Renal cortex interstitium (tissue), 15 donors: ENCODE measurements at places on chromosomes 4 and X.

DNA sequence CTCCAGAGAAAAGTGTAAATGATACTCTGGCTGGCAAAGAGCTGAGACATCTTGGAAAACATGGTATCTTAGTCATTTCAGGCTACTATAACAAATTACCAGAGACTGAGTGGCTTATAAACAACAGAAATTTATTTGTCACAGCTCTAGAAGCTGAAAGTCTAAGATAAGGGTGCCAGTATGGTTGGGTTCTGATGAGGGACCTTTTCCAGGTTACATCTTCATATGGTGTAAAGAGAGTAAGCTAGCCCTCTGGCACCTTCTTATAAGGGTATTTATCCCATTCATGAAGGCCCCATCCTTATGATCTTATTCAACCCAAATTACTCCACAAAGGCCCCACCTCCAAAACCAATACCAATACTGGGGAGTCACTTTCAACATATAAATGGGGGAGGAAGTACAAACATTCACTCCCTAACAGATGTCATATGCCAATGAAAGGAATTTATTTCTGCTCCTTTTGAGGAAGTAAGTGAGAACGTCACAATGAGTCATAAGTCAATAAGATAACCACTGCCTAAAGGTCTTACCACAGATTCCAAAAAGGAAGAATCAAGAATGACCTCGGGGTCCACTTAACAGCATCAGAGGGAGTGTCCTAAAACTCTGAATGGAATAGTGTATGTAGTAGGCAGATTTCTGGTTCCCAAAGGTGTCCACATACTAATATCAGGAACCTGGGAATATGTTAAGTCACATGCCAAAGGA, 246.6 kb downstream of the OPHN1 start:
- no peak for DNase-seq

- peak; percentile 22 for DNase-seq
Observed at GRCh38 chrX:51144828-51145442, 187.7 kb upstream of the NUDT10 start.

DNA sequence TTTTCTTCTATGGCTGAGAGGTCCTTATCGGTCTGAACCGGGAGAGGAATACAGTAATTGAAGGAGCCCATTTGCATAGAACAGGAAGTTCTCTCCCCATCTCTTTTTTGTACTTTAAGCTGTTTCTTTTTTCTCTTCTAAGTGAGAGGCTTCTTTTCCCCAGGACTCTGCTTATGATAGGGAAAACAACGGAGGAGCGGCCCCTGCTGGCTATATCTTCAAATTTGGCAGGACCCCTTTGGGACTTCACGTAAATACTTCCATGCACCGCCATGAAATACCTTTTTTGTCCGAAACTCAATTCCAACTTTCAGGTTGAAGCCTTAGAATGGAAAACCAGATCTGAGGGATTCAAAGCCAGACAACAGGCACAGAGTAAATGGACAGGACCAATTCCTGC, 1153.0 kb upstream of the INTU start:
- DNase-seq: no peak

DNA sequence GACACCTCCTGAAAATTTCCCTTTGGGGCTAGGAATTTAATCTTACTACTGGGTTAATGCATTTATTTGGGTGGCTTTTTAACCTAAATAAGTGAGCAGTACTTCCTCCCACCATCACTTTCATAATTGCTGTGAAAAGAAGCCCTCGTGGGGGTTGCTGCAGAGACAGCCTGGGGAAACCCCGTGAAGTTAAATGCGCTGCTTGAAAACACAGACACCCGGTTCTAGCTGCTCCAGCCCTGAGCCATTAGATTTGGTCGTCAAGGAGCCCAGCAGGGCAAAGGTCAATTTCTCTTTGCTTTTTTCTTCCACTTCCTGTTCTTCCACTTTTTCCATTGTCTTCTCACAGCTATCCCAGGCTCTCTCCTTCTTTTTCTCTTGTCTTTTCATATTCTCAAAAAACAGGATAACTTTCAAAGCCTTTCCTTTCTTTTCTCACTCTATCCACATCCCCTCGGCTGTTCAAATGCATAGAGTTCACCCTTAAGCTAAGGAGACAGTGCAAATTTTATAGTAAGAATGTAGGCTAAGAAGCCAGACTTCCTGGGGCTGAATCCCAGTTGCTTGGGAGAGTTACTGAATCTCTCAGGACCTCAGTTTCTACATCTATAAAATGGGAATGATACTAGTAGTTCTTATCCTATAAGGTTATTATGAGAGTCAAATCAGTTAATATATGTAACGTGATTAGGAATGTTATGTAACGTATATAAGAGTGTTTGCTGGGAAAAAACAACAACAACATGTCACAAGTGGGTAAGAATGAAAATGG, 91.5 kb upstream of the ZNF827 start:
- DNase-seq: no peak

- DNase-seq: no peak
Observed at GRCh38 chr4:125728568-125728967, 413.8 kb downstream of the FAT4 start.

DNA sequence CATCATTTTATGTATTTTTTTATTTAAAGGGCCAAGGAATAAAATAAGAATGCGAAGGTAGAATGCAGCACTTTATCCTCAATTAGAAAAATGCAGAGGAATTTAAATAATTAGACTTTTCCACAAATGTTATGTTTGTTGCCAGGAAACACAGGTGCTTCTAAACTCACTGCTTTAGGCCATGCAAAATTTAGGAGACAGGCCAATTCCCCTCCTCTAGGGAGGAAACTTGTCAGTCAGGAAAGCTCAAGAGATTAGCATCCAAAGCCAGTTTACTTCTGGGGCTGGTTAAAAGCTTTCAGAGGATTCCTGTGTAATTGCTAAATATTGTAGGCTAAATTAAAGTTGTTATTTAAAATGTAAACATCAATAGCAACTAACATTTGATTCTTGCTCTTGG, 124.5 kb downstream of the DMD start:
- DNase-seq: no peak

- no peak for DNase-seq
Observed at GRCh38 chrX:68837119-68837518, 8.3 kb downstream of the EFNB1 start.

DNA sequence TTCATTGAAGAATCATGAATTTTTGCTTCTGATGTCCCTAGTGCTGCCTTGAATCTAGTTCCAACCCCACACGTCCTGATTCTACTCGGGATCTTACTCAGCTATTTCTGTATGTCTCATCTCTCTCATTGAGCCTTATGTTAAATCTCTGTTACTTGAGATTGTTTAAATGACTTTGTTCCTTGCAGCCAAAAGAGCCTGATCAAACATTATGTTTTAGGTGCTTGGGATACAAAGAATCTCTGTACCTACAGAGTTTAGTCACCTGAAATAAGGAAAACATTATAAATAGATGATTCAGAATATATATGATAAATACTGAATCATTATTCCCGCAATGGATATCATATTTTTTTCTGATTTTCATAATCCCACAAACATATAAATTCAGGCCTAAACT, 13.7 kb upstream of the ANKRD50 start:
- DNase-seq: no peak

GRCh38 chr4:57591073-57591472, 480.9 kb upstream of the IGFBP7 start:
- no peak for DNase-seq

- DNase-seq: no peak
Observed at GRCh38 chr4:187929024-187929423, 66.5 kb upstream of the ZFP42 start.

DNA sequence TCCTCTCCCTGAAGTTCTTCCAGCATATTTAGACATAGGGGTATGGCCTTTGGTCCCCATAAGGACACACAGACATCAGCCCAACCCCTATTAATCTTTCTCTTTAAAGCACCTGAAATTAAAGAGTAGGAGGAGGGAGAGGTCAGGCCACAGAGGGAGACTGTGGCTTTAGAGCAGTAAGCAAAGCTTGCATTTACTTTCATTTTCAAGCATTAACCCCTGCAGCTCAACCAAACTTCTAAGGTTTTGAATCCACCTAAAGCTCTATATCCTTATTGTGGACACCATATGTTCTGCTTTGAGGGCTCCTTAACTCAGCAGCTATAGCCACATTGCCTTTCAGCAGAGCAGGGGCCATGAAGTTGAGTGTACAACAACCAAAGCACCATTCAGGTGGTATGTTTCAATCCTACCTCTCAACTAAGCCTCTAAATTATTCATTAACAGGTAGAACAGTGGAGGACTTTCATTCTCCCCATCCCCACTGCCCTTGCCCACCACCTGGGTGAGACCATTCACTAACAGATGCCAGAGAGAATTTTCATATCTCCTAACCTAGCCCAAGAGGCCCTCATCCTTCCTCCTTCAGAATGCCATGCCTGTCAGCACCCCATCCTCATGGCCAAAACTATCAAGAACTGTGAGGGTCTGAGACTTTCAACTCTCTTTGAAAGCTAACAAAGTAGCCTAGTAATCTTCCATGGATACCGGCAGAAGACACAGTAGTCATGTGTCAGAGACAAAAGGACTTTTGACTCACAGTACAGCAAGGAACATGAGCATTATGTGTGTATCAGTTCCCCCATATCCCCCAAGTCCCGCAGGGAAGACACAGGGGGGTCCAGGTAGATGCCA, 20.8 kb downstream of the LIN54 start:
- DNase-seq: no peak

GRCh38 chr4:162853788-162854187, 312.9 kb downstream of the NAF1 start:
- no peak for DNase-seq

DNA sequence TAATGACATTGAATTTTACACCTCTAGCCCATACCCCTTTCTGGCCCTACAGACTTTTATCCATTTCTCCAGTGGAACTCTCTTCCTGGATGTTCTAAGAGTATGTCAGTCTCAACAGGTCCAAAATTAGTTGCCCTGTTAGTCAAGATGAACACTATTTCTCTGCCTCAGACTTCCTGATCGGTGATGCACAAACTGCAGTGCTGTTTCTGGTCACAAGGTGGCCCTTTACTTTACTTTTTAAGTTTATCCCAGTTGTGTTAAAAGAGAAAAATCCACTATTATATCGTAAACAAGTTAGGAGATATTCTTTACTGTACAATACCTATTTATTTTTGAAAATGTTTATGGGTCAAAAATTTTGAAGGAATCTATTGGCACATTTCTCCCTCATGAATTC, 13.1 kb downstream of the TCEAL7 start:
- DNase-seq: no peak

- DNase-seq: no peak
Observed at GRCh38 chr4:166482758-166483157, 609.7 kb downstream of the TLL1 start.

GRCh38 chr4:3207531-3208037, 41.4 kb upstream of the MSANTD1 start:
- no peak for DNase-seq

DNA sequence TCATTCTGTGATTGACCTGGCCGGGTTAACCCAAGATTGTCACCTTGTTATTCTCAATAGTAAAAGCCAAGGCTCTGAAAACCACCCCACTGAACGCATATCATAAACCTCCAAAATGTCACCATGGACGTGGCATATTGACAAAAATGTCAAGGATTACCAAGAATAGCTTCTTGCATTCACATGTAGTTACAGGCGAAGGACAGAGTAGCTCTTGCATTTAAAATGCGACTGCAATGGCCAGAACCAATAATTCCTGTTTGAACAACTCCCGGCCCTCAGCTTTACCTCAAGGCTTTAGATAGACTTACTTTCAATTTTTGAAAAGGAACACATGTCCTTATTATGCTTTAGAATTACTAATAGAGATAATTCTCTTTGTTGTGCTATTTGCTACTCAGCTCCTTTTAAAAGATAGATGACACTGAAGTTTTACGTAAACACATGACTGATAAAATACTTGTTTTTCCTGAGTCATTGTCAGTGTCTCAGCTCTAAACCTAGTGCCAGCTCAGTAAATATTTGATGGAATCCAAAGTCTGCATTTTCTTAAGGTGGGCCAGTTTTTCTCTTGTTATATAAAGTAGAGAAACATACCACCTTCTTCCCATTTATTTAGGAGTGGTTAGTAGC, 66.3 kb downstream of the CLDN34 start:
- no peak for DNase-seq

DNA sequence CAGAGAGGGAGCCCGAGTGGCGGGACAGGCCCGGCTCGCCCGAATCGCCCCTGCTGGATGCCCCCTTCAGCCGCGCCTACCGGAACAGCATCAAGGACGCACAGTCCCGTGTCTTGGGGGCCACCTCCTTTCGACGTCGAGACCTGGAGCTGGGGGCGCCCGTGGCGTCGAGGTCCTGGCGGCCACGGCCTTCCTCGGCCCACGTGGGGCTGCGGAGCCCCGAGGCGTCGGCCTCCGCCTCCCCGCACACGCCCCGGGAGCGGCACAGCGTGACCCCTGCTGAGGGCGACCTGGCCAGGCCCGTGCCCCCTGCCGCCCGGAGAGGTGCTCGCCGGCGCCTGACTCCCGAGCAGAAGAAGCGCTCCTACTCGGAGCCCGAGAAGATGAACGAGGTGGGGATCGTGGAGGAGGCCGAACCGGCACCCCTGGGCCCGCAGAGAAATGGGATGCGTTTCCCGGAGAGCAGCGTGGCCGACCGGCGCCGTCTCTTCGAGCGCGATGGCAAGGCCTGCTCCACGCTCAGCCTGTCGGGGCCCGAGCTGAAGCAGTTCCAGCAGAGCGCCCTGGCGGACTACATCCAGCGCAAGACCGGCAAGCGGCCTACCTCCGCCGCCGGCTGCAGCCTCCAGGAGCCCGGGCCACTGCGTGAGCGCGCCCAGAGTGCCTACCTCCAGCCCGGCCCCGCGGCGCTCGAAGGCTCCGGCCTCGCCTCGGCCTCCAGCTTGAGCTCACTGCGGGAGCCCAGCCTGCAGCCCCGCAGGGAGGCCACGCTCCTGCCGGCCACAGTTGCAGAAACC, 156.9 kb downstream of the SOWAHB start:
- DNase-seq: no peak

- DNase-seq: no peak
Observed at GRCh38 chr4:11098461-11098860, 330.2 kb downstream of the HS3ST1 start.

DNA sequence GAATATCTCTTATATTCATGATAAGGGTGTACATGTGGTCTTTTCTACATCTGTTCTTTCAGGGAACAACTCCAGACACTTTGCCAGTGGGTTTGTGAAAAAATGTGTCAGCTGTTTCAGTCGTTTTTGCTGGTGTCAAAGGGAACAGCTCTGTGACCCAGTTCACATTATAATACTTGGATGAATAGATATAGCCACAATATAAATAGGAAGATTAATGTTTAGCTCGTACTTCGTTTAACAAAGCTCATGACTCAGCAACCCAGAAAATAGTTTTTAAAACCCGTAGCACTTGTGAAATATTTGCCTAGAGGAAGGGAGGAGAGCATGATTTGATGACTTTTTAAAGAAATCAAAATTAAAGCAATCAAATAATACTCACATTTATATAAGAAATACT, 7.9 kb downstream of the LIAS start:
- DNase-seq: no peak

GRCh38 chrX:148874636-148875246, 374.3 kb downstream of the AFF2 start:
- no peak for DNase-seq

DNA sequence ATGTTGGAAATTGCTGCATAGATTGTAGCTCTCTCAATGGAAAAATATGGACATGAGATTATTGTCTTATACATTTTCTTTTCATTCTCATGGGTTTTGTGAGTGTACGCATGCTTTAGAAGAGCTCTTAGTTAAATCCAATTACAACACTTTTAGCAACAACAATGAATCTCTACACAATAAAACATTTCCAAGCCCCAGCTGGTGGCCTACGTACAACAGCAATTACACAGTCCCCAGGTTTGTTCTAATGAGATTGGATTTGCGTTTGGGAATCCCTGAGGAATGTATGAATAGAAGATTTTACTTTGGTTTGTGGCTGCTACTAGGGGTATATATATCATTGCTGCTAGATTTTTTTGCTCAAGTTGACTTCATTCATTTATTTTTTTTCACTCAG, 98.6 kb downstream of the FHDC1 start:
- no peak for DNase-seq
